A375 (cell line): ENCODE measurements at places on chromosomes 2 and 18. TPM values are rescaled to one million over a fixed set of nuclear protein-coding genes. Genes with fewer than 3 reads are reported as not detected.

ZRANB3 gene
- 2.5 and 3.3 TPM in 2 replicates for total RNA-seq

TTN gene
- 0.38 and 1.5 TPM in 2 replicates for total RNA-seq

MBP gene
- not detected in 2 replicates for total RNA-seq

KCNK3 gene
- 0.37 and 0.60 TPM in 2 replicates for total RNA-seq

CCBE1 gene
- 8.2 and 10.1 TPM in 2 replicates for total RNA-seq

ECEL1 gene
- not detected in 2 replicates for total RNA-seq

RAB6C gene
- 0.05 TPM in 1 of 2 replicates, not detected in the other for total RNA-seq

PROM2 gene
- 0.15 and 0.66 TPM in 2 replicates for total RNA-seq

RAX gene
- not detected in 2 replicates for total RNA-seq

KATNAL2 gene
- total RNA-seq: 1.5 and 3.3 TPM in 2 replicates

KCNS3 gene
- 2.8 and 11.2 TPM in 2 replicates for total RNA-seq

RNU2-63P gene
- total RNA-seq: not detected in 2 replicates

C2orf78 gene
- not detected in 2 replicates for total RNA-seq

SMYD1 gene
- total RNA-seq: 0.38 and 1.2 TPM in 2 replicates

AFG3L2 gene
- 62.5 and 63.7 TPM in 2 replicates for total RNA-seq

HOXD8 gene
- total RNA-seq: 5.3 and 6.7 TPM in 2 replicates

INO80C gene
- total RNA-seq: 5.6 and 9.5 TPM in 2 replicates

KLHL41 gene
- 0.45 TPM in 1 of 2 replicates, not detected in the other for total RNA-seq

ACOXL gene
- total RNA-seq: not detected in 2 replicates

SAG gene
- 0.04 TPM in 1 of 2 replicates, not detected in the other for total RNA-seq

CIB4 gene
- not detected in 2 replicates for total RNA-seq

CRYGA gene
- not detected in 2 replicates for total RNA-seq

MAP2 gene
- 2.9 and 3.5 TPM in 2 replicates for total RNA-seq

AQP12B gene
- total RNA-seq: not detected in 2 replicates

SPATS2L gene
- 87.9 and 89.2 TPM in 2 replicates for total RNA-seq

PDE11A gene
- 0.04 and 0.19 TPM in 2 replicates for total RNA-seq

NEB gene
- 0.40 and 1.1 TPM in 2 replicates for total RNA-seq

DLX1 gene
- 10.2 and 11.1 TPM in 2 replicates for total RNA-seq

IL36A gene
- not detected in 2 replicates for total RNA-seq

ZBTB7C gene
- total RNA-seq: not detected in 2 replicates

WNT10A gene
- total RNA-seq: not detected in 2 replicates

SP100 gene
- 67.9 and 72.5 TPM in 2 replicates for total RNA-seq

CCDC121 gene
- total RNA-seq: 1.8 and 3.5 TPM in 2 replicates

HOXD13 gene
- total RNA-seq: 5.3 and 7.1 TPM in 2 replicates

SULT1C2 gene
- total RNA-seq: 2.5 and 3.5 TPM in 2 replicates

AOX1 gene
- 2.6 and 3.1 TPM in 2 replicates for total RNA-seq

CPO gene
- total RNA-seq: not detected in 2 replicates

FBXO41 gene
- total RNA-seq: 4.3 and 6.4 TPM in 2 replicates

CFAP65 gene
- 0.08 TPM in 1 of 2 replicates, not detected in the other for total RNA-seq

IL37 gene
- total RNA-seq: 1.0 and 2.1 TPM in 2 replicates

REG1B gene
- not detected in 2 replicates for total RNA-seq

PCARE gene
- 0.04 TPM in 1 of 2 replicates, not detected in the other for total RNA-seq

C2orf72 gene
- 0.23 and 0.40 TPM in 2 replicates for total RNA-seq

CRYGC gene
- not detected in 2 replicates for total RNA-seq

RAB27B gene
- 1.5 and 4.4 TPM in 2 replicates for total RNA-seq

LRP1B gene
- total RNA-seq: 1.3 and 2.2 TPM in 2 replicates
